Activated CD8-positive, alpha-beta memory T cell treated with anti-CD3 and anti-CD28 coated beads, Interleukin-2, amount 50 U/mL, for 4 hours (primary cell): ENCODE measurements at places on chromosomes 7 and 10.

- no peak for DNase-seq
Measured at GRCh38 chr10:86849181-86849894, 92.9 kb downstream of the BMPR1A start.

DNA sequence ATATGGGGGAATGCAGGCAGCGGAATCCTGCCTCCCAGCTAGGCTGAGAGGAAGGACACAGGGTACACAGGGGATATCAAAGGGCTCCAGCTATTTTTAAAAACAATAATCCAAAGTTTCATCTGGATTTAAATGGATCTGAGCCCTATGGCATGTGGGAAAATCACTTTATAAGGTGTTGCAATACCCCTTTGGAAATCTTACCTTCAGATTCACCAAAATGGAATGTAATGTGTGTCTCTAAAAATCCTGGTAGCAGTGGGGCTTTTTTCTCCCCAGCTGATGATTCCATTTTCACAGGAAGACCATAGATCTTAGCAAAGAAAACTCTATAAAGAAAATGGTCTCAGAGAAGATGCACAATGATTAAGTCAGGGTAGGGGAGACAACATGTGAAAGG, 722.2 kb downstream of the PARD3 start:
- no peak for DNase-seq

DNA sequence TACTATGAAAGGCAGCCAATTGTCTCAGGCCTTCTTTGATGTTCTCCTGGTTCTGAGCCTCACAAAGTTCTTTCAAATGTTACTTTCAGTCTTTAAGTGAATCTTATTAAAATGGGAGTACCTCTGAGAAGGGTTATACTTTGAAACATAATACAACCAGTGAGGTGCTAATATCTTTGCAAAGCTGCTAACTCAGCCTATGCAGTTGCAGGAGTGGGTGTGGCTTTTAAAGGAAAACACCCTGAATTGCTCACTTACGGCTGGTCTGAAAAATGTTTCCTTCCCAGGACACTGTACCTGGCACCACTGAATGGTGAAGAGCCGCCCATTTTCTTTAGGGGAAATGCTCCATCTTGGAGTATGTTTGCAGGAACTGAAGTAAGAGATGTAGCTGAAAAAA, 130.9 kb downstream of the CHN2 start:
- no peak for DNase-seq

DNA sequence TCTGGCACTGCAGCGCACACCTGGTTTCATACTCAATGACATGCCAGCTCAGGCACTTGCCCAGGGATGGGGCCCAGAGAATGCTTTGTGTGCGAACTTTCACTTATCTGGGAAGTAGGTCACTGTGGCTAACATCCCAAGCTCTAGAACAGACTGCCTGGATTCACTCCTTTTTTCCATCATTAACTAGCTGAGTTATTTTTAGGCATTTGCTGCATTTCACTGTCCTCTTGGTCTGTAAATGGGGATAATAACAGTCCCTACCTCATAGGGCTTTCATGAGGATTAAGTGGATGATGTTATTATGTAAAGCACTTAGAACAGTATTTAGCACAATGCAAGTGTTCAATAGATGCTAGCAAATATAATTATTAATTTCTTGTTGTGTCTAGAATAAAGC, 98.7 kb upstream of the DOCK1 start:
- no peak for DNase-seq

DNA sequence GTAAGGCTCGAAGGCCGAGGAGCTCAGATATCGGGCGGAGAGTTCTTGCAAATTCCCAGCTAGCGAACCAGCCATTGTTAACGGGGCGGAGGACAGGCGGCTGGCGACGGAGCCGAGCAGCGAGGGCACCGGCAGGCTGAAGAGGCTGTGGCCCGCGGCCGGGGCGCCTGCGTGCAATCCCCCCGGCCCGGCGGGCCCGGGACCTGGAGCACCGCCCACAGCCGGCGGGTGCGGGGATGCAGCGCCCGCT, 4.1 kb downstream of the VAX1 start:
- no peak for DNase-seq

DNA sequence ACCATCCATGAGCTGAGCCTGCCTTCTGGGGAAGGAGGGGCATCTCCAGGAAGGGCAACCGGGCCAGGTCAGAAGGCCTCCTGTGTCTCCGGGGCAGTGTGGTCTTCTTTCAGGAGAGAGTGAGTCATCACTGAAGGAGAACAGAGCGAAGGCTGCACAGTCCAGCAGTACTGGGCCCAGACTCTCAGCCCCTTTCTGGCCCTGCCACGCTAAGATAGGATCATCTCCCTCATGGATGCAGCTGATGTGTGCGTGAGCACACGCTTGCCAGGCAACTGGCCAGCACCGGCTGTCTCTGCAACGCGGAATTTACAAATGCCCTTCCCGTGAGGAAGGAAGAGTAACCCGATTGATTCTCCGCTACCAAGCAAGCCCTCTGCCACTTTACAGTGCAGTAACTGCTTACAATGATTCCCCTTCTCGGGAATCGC, 328.2 kb downstream of the TNS3 start:
- DNase-seq = no peak

DNA sequence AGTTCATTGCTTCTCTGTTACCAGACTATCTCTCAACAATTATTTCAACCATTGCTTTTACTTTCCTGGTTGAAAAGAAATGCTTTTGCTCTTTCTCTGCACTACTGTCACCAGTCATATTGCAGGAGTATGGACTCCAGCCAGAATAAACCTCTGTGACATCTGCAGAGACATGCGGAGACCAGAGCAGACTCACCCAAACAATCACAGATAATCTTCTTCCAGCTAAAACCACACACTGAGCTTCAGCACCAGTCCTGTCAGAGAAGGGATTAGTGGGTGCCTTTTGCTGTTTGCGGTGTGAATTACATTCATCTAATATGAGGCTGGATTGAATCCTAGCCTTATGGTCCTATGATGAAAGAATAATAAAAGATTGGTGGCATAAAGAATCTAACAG, 258.6 kb downstream of the CNTNAP2 start:
- no peak for DNase-seq

GRCh38 chr10:63156236-63156635, 23.1 kb downstream of the NRBF2 start:
- no peak for DNase-seq

GRCh38 chr10:131159771-131160170, 151.8 kb downstream of the TCERG1L start:
- DNase-seq = no peak

GRCh38 chr7:155774947-155775346, 37.3 kb downstream of the SHH start:
- no peak for DNase-seq

- no peak for DNase-seq
Measured at GRCh38 chr10:118968060-118968459, 61.5 kb upstream of the NANOS1 start.

DNA sequence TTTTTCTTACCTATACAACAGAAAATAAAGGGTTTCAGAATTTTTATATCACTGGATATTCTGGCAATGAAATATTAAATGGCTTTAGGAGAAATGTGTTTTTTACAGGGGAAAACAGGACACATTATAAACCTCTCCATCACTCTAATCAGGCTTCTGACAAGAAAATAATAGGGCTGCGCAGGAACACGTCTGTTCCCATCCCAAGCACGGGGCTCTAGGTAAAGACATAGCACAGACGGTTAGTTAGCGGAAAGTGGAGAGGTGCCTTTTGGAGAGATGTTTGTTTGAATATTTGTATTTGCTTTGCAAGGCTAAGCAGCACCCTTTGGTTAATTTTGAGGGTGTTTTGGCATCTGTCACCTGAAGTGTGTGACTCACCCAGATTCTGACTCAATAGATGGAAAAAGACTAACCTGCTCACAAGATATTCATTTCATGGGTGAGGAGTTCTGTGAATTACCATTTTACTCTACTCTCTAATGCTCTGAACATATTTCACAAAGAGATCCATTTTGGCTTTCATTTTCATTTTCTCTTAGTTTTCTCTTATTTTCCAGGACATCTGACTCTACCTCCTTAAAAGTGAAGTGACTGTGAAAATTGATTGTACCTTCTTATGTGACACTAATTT, 174.5 kb upstream of the AKR1E2 start:
- DNase-seq = no peak

GRCh38 chr7:85561706-85562105, 374.9 kb upstream of the SEMA3D start:
- DNase-seq = no peak

DNA sequence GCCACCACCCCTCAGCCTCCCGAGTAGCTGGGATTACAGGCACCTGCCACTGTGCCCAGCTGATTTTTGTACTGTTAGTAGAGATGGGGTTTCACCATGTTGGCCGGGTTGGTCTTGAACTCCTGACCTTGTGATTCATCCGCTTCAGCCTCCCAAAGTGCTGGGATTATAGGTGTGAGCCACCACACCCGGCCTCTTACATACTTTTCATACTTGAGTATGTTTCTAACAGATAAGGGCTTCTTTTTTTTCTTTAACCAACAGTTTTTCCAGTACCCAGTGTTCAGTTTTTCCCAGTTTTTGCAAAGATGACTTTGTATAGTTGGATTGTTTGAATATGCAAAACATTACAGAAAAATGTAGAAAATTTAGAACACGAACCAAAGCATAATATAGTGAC, 7.7 kb downstream of the EIF4H start:
- no peak for DNase-seq

GRCh38 chr10:86727470-86727869, 28.9 kb upstream of the BMPR1A start:
- no peak for DNase-seq

DNA sequence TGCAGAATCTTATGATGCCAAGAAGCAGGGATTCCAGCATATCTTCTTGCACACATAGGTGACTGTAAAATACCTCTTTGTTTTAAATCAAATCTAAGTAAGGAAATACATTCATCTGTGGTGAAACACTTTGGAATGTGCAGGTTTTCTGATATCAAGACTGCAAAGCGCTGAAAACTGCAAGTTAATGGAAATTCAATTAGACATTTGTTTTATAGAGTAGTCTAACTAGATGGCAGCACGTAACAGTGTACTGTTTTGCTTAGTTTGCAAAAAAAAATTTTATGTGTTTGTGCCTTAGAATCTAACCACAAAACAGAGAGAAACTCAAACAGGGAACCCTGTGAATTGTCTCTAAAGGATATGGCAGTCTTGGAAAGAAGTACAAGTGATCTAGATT, 259.2 kb downstream of the HDAC9 start:
- no peak for DNase-seq

- no peak for DNase-seq
Measured at GRCh38 chr7:84176716-84177115, 17.9 kb downstream of the SEMA3A start.

DNA sequence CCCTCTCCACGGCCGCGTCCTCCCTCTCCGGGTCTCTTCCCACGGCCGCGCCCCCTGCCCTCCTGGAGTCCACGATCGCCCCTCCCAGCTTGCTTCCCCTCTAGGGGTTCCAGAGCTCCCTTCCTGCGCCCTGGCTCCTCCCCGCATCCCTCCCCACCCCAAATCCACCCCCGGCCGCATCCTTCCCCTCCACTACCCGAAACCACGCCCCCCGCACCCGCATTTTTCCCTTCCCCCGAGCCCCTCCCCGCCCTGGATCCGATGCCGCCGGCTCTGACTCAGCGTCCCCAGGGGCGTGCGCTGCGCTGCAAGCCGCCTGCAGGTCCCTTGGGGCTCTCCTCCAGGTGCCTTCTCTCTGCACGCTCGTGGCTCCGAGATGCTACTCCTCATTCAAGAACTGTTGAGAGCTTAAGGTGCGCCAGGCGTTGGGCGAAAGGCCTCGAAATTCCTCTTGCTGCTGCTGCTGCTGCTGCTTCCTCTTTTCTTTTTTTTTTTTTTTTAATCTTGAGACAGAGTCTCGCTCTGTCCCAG, 372 bp upstream of the TMEM130 start:
- DNase-seq = peak; percentile 74

DNA sequence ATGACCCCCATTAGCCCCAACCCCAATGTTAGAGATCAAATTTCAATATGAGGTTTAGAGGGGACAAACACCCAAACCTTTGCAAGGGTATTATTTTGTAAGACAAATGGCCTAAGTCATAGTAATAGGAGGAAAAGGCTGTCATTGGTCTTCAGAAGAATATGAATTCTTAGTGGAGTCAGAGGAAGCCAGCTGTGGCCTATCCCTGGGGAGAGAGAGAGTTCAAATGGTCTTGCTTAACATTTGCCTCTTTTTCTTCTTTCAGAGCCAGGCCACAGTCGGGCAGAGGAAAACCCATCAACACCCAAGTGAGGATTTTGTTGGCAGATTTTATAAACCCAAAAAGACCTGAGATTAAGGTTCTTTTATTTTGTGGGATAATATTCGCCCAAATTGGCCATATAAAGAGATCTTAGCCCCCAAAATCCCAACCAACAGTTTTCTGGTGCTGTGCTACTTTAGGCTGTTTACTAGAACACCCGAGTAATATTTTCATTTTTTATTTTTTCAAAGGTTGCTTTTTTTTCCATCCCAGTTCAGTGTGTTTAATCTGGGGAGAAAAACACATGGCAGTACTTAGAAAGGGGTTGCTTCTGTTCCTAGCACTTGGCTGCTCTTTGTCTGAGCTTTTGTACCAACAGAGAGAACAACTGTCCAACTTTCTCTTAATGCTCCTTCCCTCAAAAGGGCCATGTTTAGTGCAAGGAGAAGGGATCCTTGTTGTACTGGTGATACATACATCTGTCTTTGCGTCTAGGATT, 26.8 kb upstream of the ARMC3 start:
- no peak for DNase-seq

DNA sequence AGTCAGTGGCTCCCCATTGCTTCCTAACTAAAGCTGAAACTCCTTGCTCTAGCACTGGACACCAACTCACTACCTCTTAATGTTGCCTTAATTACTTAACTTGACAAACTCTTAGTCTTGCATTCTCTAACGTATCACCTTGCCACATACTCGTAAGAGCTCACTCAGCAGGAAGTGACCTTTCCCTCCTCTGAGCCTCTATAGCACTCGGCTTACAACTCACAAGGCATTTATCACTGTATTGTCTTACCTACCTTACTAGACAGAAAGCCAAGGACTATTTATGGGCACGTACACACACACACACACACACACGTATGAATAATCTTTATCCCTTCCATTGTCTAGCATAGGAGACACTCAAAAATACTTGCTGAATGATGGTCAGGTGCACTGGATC, 21.2 kb downstream of the CEP41 start:
- DNase-seq = no peak

DNA sequence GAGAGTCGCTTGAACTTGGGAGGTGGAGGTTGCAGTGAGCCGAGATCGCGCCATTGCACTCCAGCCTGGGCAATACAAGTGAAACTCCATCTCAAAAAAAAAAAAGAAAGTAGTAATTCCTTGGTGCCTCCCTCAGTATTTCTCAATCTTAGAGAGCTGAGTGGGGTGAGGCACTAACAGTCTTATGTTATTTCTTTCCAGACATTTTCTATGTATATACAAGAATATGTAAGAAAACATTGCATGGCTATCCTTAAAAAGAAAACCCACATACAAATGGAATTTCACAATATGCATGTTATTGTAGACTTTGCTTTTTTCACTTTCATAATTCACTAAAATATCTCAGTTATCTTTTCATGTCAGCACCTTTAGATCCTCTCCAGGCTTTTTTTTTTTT, 13.6 kb upstream of the SLF2 start:
- DNase-seq = no peak

GRCh38 chr10:4450981-4451908, 374.8 kb upstream of the AKR1E2 start:
- no peak for DNase-seq

GRCh38 chr10:132915411-132915810, 27.0 kb downstream of the CFAP46 start:
- no peak for DNase-seq
